ENCODE measurements at places on chromosomes 13 and 19.

DNA sequence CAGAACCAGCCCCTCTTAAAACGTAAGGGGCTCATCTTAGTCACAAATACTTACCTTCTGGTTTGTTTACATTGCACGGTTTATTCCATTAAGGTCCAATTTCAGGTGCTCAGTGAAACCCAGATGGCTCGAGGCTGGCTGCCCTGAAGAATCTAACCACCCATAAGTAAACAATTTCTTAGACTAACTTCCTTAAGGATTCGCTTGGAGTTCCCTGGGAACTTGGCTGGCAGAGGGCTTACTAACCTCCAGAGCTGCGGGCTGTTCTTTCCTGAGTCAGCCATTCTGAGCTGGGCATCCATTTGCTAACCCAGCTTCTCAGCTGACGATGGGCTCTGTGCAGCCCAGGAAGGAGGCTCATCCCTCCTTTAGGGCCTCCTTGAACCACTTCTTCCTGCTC is 262.1 kb downstream of the FGF9 start:
- peak; percentile 86 for DNase-seq

GRCh38 chr19:48639483-48640375 is 2.5 kb upstream of the DBP start:
- DNase-seq, result no peak

GRCh38 chr13:30924721-30925120 is 7.7 kb upstream of the TEX26 start:
- no peak for DNase-seq

- no peak for DNase-seq
Observed at GRCh38 chr13:79404985-79405384, 1.1 kb downstream of the RBM26 start.

GRCh38 chr13:24038405-24038804 is 122.1 kb upstream of the SPATA13 start:
- DNase-seq, result no peak

DNA sequence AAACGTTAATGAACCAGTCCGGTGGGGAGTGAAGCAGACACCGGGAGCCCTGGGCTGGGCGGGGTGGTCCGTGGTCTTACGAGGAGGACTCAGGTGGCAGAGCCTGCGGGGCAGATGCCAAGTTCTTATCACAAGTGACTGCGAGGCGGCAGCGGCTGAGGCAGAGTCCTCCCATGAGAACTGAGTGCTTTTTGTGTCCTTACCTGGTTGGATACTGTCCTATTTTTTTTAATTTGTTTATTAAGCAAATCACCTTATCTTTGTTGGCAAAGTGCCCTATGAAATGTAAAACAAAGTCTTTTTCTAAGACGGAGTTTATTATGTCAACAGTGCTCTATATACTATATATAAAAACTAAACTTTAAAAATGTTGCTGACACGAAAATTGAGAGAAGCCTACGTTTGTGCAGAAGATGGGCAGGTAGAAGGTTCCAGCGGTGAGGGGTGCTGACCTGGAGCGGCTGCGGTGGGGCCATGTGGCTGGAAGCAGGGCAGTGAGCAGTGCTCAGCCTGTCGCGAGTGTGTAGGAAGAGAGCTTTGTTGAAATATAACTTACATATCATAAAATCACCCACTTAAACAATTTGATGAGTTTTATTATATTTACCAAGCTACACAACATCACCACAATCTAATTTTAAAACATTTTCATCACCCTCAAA is 82.2 kb downstream of the ATP11A start:
- DNase-seq, result peak; percentile 93

DNA sequence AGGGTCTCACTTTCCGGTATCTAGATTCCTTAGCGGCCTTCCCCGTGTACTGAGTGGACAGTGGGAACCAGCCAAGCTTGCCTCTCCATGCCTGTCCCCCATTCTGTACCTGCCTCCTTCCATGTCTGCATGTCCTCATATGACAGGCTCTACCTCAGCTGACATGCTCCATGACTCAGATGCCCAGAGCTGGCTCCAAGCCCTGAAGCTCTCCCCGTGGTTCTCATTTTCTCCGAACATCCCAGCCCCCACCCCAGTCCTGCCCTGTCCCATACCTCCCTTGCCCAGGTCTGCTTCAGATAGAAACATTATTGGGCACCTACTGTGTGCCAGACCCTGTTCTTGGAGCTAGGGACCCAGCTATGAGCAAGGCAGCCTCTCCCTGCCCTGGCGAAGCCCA is 17.1 kb upstream of the SHFL start:
- DNase-seq, result no peak

DNA sequence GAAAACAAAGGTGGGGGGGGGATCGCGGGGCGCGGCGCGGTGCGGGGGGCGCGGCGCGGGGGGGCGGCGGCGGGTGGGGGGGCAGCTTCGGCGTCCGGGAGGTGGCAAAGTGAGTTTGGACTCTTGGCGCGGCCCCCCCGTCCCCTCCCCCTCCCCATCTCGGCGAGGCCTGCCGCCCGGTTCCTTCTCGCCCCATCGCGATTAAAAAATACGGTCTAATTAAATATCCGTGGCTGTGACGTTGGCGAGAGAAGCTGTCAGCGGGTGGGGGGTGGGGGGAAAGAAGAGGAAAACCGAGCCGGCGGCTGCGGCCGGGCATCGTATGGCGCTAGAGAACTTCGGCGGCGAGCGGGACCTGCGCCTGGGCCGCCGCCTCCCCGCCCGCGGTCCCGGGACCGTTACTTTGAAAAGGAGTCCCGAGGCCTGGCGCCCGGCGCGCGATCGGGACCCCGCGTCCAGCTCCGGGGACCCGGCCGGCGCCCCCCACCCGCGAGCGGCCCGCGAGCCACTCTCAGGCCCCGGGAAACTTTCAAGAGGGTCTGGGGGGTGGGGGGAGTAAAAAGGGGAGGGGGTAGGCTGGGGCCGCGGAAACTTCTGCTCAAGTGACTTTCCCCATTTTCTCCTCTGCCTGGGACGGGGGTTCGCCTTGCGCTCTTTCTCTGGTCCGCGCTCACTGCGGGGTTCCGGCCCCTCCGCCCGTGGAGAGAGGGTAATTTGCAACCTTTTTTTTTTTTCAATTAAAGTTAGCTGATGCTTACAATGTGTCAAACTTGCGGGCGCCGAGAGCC is 146.3 kb upstream of the ZNF536 start:
- DNase-seq, result peak; percentile 46

DNA sequence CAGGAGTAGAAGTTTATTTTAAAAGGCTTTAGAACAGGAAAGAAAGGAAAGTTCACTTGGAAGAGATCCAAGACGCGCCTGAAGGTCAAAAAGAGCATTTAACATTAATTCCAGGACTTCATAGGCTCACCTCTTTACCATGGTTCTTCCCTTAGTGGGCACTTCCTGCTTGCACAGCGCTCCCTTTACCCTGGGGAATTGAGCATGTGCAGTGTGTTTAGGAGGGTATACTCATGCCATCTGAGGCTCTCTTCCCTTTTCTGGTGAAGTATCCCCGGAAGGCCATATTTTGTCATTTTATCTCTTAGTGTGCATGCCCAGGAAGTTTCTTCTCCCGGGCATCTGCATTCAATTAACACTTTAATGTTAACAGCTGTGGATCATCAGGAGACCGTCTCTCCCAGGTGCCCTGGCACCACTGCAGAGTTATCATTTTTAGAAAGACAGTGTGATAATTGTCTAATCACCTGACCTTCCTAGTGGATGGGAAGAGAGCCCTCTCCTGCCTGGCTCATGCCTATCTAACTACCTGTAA is 66.1 kb upstream of the ABCC4 start:
- DNase-seq, result no peak

DNA sequence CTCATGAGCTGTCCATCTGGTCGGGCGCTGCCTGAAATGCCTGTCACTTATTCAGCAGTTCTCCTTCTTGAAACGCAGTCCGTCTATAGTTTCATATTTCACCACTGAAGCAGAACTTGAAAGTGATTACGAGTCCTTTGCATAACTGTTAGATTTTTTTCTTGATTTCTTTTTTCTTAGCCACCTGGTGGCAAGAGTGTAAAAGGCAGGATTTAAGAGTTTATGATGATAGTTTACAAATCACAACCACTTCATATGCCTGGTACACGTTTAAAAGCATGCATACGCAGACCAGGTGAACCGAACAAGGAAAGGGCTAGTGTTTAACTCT is 45.8 kb downstream of the GGACT start:
- DNase-seq, result peak; percentile 91

DNA sequence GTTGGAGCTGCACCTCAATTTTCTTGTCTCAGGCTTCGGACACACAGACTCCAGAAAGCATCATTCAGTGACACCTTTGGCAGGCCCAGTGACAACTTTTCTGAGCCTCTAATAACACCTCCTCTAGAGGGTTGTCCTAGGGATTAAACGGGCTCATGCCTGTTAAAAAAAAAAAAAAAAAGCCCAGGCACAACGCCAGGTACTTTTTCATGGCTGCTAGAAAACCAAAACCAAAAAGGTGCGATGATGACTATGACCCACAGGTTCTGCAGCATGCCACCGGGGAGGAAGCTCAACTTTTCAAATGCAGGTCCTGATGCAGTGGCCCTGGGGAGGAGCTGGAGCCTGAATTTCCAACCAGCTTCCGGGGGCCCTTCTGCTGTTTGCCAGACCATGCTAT is 184.2 kb downstream of the ABCC4 start:
- DNase-seq, result no peak

DNA sequence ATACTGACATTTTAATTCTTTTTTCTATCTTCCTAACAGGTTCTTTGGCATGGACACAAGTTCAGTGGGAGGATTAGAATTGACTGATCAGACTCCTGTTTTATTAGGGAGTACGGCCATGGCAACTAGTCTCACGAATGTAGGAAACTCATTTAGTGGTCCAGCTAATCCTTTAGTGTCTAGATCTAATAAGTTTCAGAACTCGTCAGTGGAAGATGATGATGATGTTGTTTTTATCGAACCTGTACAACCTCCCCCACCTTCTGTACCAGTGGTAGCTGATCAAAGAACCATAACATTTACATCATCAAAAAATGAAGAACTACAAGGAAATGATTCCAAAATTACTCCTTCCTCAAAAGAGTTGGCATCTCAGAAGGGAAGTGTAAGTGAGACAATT is 34.5 kb downstream of the ZMYM2 start:
- no peak for DNase-seq

GRCh38 chr13:112655913-112656312 is 33.9 kb upstream of the ATP11A start:
- DNase-seq, result no peak

- peak; percentile 43 for DNase-seq
Observed at GRCh38 chr13:21175656-21176214, 617 bp downstream of the SKA3 start.

- DNase-seq, result no peak
Observed at GRCh38 chr13:75352641-75353327, 129.2 kb downstream of the TBC1D4 start.

GRCh38 chr13:46605825-46606554 is 53.0 kb downstream of the LRCH1 start:
- DNase-seq, result no peak

GRCh38 chr13:113176822-113177221 is 18.4 kb downstream of the PROZ start:
- no peak for DNase-seq

DNA sequence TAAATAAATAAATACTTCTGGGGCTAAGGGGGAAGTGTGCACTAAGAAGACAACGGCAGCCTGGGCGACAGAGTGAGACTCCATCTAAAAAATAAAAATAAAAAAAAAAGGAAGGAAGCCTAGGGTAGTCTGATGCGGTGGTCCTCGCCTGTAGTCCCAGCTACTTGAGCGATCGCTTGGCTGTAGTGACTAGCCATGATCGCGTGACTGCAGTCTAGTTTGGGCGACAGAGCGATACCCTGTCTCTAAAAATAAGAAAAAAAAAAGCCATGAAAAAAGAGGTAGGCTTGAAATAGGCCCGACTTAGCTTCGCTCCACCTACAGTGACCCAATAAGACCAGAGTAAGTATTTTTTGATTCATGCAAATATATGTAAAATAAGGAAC is 661 bp upstream of the BABAM1 start:
- DNase-seq, result no peak

DNA sequence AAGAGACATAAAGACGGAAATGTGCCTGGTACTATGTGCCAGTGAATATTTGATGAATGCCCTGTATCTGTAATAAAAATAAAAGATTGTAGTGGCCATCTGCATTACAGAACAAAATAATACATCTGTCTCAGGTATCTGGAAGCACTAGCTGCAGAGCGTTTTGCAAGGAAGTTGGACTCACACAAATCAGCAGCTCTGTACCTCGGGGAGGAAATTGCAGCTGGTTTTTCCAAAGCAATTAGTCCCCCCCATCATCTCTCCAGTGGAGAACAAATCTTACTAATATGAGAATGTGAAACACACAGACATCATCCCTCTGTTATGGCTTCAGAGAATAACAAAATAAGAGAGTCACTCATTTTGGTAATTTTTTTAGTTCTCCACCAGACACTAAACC is 245.3 kb downstream of the ITGBL1 start:
- no peak for DNase-seq

DNA sequence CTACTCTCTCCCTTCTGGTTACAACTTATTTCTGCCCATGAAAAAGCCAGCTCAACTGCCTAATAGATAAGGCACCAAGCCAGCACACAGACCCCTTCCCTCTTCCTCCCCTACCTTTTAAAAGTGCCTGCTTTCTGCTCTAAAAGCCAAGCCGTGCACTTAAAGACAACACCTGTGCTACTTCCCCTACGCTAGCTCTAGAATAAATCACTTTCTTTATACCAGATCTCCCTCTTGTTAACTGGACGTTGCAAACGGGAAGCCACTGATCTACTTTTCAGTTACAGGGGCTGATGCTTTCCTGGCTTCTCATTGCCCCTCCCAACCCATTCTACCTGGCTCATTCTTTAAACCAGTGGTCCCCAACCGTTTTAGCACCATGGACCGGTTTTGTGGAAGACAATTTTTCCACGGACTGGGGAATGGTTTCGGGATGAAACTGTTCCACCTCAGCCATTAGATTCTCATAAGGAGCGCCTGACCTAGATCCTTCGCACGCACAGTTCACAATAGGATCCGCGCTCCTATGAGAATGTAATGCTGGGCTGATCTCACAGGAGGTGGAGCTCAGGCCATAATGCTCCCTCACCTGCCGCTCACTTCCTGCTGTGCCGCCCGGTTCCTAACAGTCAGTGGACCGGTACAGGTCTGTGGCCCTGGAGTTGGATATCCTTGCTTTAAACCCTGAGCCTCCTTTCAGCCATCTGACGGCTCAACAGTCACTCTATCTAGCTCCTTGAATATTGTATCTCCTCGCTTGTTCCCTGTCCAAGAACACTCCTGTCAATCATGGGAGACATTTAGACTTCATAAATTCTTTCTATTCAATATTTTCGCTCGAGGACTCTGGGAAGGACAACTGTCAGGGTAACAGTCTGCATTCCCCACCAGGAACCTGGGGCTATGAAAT is 841 bp upstream of the ZNF223 start:
- DNase-seq, result peak; percentile 40

GRCh38 chr19:1468274-1468820 is 10.7 kb downstream of the C19orf25 start:
- no peak for DNase-seq
